ENCODE measurements at places on chromosomes 2 and 18.

GRCh38 chr2:39175026-39175812, 54.4 kb upstream of the SOS1 start:
- no peak for DNase-seq

DNA sequence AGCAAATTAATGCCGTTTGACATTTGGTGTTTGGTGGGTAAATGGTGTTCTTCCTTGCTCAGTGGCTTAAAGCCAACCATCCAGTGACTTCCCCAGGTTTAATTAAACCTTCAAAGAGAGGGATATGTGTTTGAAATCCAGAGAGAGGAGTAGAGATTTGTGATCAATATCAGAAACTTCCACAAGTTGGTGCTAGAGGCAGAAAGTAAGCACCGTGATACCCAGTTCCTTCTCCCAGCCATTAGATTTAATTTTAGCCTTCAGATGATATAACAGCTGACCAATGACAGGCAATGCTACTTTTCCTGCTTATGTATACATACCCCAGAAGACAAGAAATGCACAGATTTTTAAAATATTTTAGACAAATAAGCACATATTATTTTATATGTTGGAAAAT, 398.5 kb downstream of the CDH2 start:
- DNase-seq: no peak

- no peak for DNase-seq
Observed at GRCh38 chr18:78673516-78674321, 305.9 kb upstream of the SALL3 start.

DNA sequence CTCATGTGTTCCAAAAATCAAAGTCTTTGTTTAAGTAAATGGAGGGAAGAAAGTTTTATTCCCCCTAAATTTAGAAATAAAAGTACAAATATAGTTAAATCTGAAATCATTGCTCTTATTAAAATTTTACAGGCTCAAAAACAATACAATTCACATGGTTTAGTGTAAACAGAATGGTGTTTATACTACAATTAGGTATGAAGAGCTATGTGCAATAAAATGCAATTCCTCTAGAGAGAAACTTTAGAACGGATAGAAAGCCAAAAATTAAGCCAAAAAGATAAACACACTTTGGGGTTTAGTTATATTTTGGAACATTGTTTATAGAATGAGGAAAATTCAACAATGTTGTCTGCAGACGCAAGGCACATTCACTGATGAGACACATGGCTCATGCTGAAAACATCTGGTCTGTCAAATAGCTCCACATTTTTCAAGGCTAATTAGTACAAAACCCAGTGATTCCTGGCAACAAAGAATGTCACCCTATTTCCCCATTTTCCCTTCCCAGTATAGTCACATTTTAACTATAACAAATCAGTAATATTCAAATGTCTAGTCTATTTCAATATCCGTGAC, 103.3 kb downstream of the EXOC6B start:
- DNase-seq: no peak

- no peak for DNase-seq
Observed at GRCh38 chr18:61820882-61821281, 71.9 kb downstream of the RNF152 start.

DNA sequence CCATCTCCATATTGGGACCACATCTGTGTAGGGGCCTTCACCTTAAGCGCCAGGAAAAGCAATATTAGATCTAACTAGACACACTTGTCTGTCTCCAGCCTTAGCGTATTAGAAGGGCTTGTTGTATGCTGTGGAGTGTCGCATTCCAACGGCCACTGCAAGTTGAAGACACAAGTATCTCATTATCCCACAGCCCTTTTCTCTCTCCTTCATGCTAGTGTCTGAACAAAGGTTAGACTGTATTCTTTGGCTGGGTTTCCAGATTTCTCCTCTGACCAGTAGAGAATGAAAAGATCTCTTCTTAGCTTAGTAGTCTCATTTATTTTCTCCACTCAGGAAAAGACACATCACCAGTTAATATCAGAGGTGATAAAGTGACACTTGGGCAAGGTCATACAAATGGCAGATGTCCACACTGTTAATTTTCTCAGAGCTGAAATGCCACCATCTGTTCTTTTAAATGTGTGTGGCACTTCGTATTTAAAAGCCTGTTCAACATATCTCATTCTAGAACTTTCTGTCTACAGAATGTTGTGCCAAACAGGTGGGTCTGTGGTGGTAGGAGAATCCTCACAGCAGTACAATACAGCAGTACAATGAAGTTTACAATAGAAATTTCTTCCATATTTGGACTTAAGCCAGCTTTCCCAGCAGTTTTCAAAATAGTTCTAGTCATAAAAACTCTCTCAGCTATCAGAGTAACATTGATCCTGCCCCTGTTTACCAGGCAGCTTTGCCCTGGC, 94.0 kb upstream of the ITGA6 start:
- no peak for DNase-seq

DNA sequence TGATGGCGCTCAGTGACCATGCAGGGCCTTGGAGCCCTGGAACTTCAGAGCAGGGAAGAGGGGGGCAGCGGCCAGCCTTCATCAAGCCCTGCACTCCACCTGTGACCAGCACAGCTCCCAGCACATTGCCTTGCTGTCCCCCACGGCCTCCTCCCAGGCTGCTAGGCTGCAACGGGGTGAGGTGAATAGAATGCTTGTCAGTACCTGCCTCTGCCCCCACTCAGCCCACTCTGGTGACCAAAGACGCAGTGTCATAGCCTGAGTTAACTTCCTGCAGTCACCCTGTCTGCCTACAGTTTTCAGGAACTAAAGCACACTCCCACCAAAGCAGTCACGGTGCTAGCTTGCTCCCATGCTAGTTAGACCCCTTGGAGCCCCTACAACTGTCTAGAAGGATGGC, 72.1 kb downstream of the STPG4 start:
- DNase-seq: no peak

- DNase-seq: no peak
Observed at GRCh38 chr2:12560618-12561017, 156.1 kb upstream of the TRIB2 start.

DNA sequence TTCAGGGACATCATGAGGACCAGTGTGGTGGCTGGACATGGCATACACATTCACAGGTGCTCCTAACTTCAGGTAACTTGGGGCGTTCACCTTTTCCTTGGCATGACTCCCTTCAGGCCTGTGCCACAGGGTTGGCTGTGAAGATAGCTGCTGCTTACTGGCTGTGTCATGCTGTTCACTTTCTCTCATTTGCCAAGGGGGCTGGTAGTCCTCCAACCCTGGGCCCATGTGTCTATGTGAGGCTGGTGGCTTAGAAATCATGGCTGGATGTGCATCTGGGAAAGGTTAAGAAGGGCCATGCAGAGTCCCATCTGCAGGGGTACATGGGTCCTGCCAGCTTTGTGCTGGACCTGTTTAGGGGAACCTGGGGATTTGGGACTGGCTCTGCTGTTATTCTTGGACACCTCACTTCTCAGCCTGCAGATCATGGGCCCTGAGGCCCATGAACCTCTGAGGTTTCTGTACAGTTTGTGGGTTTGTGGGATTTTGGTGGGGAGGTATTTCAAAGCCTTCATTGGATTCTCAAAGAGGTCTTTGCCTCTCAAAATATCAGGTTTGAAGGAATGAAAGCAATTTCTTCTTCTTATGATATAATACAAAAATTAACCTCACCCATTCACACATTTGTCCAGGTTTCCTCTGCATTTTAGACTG, 62.9 kb downstream of the FHOD3 start:
- DNase-seq: no peak

GRCh38 chr2:227606476-227606875, 7.8 kb downstream of the SCYGR2 start:
- no peak for DNase-seq

DNA sequence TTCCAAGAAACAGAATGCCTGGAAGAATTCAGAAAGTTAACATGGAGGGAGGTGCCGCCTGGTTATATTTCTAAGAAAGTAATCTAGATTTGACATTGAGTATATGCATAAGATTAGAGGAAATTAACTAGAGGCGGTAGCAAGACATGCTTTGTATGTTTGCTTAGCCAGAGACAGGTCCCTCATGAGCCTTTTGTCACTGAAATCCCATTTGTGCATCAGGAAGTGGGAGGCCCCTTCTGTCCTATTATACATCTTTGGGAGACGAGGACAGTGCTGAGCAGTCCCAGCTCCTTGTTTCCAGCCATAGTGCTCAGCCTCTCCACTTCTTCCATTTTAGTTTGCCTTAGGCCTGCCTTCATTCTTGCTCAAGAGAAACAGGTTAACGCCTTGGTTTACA, 115.4 kb upstream of the LHCGR start:
- no peak for DNase-seq

DNA sequence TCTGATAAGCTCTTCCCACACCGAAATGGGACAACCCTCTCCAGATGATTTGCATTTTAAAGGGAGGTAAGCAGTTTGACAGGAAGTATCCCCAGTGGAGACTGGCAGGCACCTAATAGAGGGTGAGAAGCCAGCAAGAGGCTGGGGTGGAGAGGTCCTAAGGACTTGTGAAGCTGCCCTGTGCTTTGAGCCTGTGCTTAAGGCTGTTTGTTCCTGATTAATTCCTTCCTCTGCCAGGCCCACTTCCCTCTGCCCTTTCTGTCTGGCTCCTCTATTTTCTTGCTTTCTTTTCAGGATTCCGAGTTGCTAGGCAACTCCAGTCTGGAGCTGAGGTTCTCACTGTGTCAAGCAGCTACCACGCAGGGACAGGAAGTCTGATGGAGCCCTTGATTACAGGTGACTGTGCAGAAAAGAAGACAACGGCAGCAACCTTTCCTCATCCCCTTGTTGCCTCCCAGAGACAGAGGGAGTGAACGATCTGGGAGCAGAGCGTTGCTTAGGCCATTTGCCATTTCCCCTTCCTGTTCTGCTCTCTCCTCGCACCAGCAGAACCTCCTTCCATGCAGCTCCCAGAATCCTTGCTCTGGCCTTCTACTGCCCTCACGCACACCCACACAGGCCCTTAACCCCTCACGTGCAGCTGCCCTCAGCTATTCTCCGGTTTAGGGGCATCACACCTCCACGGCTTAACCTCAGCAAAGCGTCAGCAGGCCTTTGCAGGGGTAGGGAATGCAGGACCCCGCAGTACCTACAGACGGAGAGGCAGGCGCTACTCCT, 103.6 kb upstream of the CELF4 start:
- DNase-seq: peak; percentile 38

DNA sequence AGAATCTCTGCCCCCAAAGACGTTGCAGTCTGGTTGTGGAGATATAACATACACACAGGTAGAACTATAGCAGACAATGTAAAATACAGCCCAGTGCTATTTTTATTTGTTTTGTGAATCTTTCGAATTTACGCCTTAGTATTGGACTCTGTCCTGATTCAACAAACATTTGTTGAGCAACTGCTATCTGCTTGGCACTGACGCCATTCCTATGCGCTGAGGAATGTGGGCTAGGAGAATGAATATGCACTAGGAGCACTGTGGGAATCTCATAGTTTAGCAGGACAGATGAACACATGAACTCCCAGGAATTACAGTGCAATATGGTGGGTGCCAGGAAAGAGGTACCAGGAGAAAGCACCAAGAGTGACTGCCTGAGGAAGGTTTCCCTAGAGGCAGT, 181.7 kb upstream of the SIX3 start:
- DNase-seq: no peak

DNA sequence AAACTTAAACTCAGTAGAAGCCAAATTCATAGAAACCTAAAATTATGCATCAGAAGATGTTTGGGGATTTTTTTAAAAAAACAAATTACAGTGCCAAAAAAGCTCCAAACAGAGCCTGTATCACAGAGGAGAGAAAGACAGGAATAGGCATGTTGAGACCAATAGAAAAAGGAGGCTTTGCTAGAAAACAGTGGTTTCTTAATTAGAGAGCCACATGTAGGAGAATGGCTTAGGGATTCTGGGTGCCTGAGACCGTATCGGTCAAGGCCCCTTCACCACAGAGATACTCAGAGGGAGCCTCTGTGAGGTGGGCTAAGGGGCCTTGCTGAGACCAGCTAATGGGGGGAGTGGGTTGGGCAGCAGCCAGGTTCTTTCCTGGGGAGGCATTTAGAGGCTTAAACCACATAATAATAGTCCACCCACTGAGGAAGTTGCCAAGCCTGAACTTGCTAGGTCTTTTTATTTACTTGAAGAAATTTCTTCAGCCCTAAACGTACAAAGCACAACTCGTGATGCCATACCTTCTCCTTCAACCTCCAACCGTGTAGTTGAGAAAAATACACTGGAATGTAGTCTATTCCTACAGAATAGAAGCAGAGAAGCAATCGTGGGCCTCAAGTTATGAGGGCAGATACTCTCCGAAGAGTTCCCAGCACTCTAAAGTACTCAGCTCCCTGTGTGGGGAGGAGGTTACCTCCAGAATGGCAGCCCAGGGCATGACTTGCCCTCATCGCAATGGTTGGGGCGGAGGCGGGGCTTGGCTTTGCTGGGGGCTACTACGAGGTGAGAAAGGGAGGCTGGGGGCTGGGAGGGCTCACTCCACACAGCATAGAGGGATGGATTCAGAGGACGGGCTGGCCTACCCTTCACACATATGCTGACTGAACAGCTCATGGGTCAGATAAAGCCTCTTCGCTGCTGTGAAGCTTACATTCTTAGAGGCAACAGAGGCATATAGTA, 237.9 kb downstream of the TPGS2 start:
- DNase-seq: no peak

DNA sequence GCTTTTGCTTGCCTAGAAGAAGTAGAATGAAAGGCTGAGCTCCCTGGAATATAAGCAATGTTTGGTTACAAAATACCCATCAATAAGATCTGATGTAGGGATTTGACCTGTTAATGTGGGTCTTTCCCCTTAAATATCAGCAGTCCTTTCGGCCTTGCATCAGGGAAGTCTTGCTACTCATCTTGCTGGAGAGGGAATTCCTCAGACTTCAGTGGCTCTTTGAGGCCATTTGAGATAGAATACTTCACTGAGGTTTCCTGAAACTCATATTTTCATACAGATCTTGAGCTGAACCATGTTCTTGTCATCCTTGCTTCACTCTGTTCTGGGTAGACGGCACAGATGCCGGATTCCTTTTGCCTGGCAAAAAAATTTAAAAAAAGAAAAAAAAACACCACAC, 3.9 kb downstream of the TWIST2 start:
- no peak for DNase-seq

- no peak for DNase-seq
Observed at GRCh38 chr2:174516501-174517378, 29.9 kb upstream of the GPR155 start.

DNA sequence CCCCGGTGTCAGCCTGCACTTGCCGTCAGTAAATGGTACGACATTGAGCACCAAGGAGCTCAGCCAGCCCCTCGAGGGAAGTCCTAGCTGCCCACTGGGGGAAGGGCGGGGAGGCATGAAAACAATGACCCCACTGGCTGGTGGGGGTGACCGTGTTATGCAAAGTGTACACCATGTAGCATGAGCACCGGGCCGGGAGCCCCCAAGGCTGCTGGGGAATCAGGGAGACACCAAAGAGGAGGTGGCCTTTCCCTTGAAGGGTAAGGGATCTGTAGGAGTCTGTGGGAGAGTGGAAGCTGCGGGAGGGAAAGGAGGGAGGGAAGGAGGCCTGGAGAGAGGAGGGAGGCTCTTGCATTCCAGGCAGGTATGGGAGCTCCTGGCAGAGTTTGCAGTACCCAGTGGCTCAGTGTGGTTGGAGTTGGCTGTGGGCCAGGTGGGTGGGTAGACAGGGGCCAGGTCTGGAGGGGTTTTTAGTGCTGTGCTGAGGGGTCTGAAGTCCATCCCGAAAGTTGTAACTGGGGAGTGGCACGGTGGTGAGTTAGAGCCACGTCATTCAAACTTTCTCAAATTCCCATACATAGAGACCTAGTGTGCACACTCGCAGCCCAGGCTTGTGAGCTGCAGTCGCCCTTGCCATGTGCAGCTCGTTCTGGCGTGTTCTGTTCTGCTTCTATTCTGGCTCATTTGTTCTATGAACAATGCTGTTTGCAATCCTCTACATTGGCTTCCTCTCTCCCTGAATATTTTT, 22.4 kb downstream of the RRM2 start:
- DNase-seq: no peak
